Upper lobe of left lung (tissue), 6 donors: ENCODE measurements at places on chromosomes 5 and 9. TPM values are rescaled to one million over a fixed set of nuclear protein-coding genes. Genes with fewer than 3 reads are reported as not detected.
A peak's percentile ranks its signal among the peaks of the same experiment; 100 is the strongest.

Gene NR6A1
- total RNA-seq: 7.4 TPM

DNA sequence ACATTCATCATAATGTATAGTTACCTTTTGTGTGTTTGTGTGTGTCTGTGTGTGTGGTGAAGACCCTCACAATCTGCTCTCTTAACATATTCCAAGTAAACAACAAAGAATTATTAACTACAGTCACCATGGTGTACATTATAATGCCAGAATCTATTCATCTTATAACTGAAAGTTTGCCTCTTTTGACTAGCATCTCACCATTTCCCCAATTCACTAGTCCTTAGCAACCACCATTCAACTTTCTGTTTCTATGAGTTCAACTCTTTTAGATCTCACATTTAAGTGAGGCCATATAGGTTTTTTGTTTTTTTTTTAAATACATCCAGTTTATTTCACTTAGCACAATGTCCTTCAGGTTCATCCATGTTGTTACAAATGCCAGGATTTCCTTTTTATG lies 83.6 kb downstream of the SMC2 start:
- H3K4me1 ChIP-seq: no peaks in the 10 kb centered on the region
- no peak for DNase-seq
- no peak overlapping the region for H3K27ac ChIP-seq
- H3K36me3 ChIP-seq: no peaks in the 10 kb centered on the region
- H3K27me3 ChIP-seq: no peaks in the 10 kb centered on the region

GRCh38 chr9:4862506-4863250 lies 69.9 kb downstream of the RCL1 start:
- no peaks in the 10 kb centered on the region for H3K4me1 ChIP-seq
- no peaks in the 10 kb centered on the region for H3K27me3 ChIP-seq
- H3K4me3 ChIP-seq: no peak overlapping the region
- no peak overlapping the region for H3K27ac ChIP-seq
- DNase-seq: no peak

- no peak overlapping the region for H3K27ac ChIP-seq
- H3K36me3 ChIP-seq: no peaks in the 10 kb centered on the region
- no peak overlapping the region for H3K4me3 ChIP-seq
- DNase-seq: no peak
- H3K27me3 ChIP-seq: no peaks in the 10 kb centered on the region
Measured at GRCh38 chr5:124620743-124621142, 125.7 kb downstream of the ZNF608 start.

GRCh38 chr5:149289301-149289700 lies 17.6 kb downstream of the AFAP1L1 start:
- H3K4me3 ChIP-seq: no peak overlapping the region
- H3K27me3 ChIP-seq: no peaks in the 10 kb centered on the region
- peaks cover 8% of the 10 kb centered on the region for H3K4me1 ChIP-seq
- H3K36me3 ChIP-seq: no peaks in the 10 kb centered on the region
- H3K27ac ChIP-seq: peak overlapping the region; percentile 79
- DNase-seq: no peak

DNA sequence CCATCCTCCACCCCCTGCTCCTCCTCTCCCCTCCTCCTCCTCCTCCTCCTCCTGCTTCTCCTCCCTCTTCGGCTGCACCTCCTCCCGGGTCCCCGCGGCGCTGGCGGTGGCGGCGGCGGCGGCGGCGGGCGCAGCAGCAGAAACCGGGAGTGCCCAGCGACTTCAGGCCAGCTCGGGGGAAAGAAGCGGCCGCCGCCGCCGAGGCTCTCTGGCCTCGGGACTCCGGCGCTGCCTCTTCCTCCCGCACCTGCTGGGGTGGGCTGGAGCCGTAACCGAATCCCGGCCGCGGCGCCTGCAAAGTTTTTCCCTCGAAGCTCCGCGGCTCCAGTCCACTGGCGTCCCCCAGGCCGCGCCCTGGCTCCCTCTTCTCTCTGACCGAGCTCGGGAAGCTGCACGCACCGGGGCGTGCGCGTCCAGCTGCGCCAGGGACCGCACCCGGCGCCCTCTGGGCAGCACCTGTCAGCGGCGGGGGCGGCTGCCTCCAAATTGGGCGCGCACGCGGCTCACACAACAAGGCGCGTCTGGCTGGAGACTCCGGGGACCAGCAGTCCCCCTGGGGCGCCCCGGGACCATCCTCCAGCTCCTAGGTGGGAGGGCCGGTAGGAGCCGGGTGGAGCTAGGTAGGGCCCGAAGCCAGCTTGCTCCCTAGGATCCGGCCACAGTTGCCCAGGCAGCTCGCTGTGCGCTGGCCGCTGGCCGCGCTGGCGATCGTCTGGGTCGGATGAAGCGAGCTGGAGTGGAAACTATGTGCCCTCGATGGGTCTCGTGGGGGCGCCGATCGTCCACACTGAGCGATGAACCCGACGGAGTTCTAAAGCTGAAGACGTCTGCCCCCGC lies at the start of gene MCTP1:
Gene MCTP1 (minus strand): TSS at position 523 of the 837 bp plus-strand sequence.
- peak within 1 kb of the TSS; percentile 62 for H3K4me3 ChIP-seq
- H3K4me1 ChIP-seq: peaks cover 26% of the 10 kb centered on the region
- H3K27ac ChIP-seq: no peak within 1 kb of the TSS
- peak; percentile 23 for DNase-seq

DNA sequence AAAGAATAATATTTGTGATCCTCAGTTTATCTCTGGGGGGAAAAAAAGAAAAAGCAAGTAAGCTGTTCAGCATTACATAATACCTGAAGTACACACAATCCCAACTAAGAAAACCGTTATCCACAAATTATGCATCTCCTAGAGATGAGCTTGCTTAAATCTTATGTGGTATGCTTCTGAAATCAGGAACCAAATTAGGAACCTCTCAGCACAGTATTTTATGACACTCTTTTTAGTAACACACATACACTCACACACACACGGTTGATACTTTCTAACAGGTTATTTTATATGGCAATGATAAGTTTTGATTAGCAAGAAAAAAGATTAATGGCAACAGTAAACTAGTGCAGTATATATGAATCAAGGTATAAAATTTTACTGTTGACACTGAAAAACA lies 1.2 kb upstream of the ZNF510 start:
- H3K36me3 ChIP-seq: peaks cover 10% of the 10 kb centered on the region
- H3K4me1 ChIP-seq: peaks cover 13% of the 10 kb centered on the region
- no peak overlapping the region for H3K27ac ChIP-seq
- DNase-seq: no peak
- peak overlapping the region; percentile 93 for H3K4me3 ChIP-seq

DNA sequence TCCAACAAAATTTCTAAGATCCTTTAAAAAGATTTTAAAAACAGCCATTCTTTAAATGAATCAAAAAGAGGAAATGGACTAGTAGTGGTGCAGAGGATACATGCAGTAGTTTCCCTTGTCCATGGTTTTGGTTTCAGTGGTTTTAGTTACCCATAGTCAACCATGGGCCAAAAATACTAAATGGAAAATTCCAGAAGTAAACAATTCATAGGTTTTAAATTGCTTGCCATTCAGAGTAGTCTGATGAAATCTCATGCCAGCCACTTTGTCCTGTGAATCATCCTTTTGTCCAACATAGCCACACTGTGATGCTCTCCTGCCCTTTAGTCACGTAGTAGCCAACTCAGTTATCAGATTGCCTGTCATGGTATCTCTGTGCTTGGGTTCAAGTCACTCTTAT lies 286.1 kb downstream of the ANXA1 start:
- no peaks in the 10 kb centered on the region for H3K4me1 ChIP-seq
- no peak for DNase-seq
- no peak overlapping the region for H3K27ac ChIP-seq
- no peaks in the 10 kb centered on the region for H3K27me3 ChIP-seq
